CD8-positive, alpha-beta memory T cell (primary cell): ENCODE measurements at places on chromosomes 16 and 17. TPM values are rescaled to one million over a fixed set of nuclear protein-coding genes. Genes with fewer than 3 reads are reported as not detected.

DNA sequence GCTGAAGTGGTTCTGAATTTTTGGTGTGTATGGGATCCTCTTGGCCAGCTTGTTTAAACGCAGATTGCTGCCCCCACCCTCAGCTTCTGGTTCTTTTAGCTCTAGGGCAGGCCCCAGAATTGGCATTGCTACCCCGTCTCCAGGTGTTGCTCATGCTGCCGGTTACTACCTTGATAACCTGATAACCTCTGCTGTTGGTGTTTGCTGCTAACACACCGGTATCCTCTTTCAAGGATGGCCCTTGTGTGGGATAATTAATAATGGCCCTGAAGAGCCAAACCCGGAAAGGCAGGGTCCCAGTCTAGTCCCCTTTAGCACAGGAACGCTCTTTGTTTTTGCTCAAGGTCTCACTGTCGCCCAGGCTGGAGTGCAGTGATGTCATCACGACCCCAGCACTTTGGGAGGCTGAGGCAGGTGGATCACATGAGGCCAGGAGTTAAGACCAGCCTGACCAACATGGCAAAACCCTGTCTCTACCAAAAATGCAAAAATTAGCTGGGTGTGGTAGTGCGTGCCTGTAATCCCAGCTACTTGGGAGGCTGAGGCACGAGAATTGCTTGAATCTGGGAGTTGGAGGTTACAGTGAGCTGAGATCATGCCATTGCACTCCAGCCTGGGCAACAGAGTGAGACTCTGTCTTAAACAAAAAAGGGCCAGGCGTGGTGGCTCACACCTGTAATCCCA lies 1.3 kb upstream of the ST3GAL2 start:
- DNase-seq: no peak

DNA sequence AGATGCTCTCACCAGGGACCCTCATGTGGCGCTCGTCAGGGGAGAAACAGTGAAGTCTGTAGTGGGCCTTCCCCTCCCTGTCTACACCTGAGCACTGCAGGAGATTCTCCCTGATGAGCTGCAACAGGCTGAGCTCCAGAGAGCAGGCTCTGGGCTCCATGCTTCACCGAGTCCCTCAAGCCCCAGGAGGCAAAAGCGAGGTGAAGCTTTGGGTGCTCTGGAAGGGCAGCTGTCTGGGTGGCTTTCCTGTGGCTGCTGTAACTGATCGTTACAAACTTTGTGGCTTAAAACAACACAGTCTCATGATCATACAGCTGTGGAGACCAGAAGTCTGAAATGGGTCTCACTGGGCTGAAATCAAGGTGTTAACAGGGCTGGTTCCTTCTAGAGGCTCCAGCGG lies 12.1 kb upstream of the CD300LD start:
- DNase-seq: no peak

DNA sequence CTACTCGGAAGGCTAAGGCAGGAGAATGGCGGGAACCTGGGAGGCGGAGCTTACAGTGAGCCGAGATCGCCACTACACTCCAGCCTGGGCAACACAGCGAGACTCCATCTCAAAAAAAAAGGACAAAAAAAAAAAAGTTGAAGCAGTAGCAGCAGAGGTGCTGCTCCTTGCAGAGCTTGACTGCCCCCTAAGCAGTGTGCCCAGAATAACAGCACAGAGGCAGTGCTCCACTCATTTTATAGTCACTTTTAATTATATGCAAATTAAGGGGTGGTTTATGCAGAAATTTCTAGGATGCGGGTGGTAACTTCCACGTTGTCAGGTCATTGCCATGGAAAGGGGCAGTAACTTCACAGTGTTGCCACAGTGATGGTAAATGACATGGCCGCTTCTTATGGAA lies 54.3 kb upstream of the NOL11 start:
- no peak for DNase-seq

The PRR14 gene
- 92.5 TPM for total RNA-seq

DNA sequence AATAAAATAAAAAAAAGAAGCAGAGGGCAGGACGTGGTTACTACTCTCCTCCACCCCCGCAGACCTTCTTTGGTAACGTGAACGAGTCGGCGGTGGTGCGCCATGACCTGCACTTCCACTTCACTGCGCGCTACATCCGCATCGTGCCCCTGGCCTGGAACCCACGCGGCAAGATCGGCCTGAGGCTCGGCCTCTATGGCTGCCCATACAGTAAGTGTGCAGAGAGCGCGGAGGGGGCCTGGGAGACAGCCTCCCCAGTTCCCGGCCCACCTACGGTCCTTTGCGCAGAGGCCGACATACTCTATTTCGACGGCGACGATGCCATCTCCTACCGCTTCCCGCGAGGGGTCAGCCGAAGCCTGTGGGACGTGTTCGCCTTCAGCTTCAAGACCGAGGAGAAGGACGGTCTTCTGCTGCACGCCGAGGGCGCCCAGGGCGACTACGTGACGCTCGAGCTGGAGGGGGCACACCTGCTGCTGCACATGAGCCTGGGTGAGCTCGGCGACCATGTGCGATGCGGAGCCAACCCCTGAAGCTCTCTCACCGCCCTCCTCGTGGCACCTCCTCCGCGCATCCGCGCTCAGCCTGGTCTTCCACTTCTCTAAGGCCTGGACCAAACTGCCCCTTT lies 2.7 kb downstream of the CNTNAP1 start:
- no peak for DNase-seq

GRCh38 chr17:81221842-81222619 lies 734 bp downstream of the CEP131 start:
- DNase-seq: no peak

- DNase-seq: no peak
These were observed 279.4 kb upstream of the ELAC2 start for GRCh38 chr17:13297183-13297582.

DNA sequence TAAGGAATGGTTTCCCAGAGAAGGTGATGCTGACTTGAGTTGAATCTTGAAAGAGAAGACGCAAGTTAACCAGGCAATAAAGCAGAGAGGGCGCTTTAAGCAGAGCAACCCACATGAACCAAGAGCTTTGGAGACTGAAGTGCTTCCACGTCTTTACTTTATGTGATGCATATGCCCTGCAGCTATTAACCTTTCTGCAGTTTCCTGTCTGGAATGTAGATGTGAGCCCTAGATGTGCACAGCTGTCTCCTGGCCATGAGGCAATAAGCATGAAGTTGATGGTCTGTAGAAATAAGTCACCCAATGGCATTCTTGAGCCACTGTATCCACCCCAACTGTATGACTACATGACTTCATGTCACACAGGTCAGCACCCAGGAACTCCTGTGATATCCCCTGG lies 5.7 kb upstream of the CHST4 start:
- no peak for DNase-seq

The FSCN2 gene
- 0.46 TPM for total RNA-seq

- no peak for DNase-seq
These were observed 40.1 kb downstream of the KLHDC4 start for GRCh38 chr16:87725596-87726235.

The CCT6B gene
- total RNA-seq: 1.8 TPM

DNA sequence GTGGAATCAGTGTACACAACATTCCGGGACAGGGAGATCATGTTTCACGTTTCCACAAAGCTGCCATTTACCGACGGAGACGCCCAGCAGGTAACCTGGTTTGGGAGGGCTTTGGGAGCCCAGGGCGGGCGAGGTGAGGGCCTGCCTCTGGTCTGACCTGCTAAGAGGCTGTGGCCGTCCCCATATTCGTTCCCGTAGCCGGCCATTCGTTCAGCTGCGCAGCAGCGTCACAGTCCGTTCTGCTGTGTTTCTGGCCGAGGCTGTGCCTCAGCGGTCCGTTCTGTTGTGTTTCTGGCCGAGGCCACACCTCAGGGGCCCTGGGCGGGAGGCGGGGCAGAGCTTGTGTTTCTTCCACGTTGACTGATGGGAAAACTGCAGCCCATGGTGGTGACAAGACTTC lies 68.0 kb downstream of the OR1D5 start:
- DNase-seq: no peak

GRCh38 chr16:19883296-19883965 lies 1.2 kb downstream of the GPRC5B start:
- peak; percentile 14 for DNase-seq

The ZNF646 gene
- 23.4 TPM for total RNA-seq
